Natural killer cell treated with Interleukin-12 subunit alpha and Interleukin-12 subunit beta and Interleukin-15 and Interleukin-18, amount 100 ng/mL, for 72 hours (primary cell): ENCODE measurements at places on chromosomes 13 and 19. TPM values are rescaled to one million over a fixed set of nuclear protein-coding genes. Genes with fewer than 3 reads are reported as not detected.

GJB6 gene
- 0.62 TPM for total RNA-seq

GRCh38 chr13:48000559-48001113, 437 bp downstream of the SUCLA2 start:
- peak; percentile 61 for DNase-seq

KCNRG gene
- 0.67 TPM for total RNA-seq

DNA sequence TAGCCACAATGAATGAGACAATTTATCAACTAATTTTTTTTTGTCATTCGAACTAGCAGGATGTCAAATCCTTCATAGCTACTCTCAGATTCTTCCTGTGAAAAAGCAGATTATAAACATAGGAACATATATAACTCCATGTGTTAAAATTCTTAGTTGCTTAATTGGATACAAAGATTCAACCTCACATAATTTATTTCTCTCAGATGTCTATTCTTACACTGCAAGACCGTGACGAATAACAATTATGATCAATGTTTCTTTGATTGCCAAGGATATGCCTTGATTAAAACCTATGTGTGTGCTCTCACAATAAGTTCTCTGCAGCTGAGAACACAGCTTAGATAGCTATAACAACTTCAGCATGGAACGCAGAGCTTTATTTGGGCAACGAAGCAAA, 872.7 kb downstream of the PCDH9 start:
- no peak for DNase-seq

DNA sequence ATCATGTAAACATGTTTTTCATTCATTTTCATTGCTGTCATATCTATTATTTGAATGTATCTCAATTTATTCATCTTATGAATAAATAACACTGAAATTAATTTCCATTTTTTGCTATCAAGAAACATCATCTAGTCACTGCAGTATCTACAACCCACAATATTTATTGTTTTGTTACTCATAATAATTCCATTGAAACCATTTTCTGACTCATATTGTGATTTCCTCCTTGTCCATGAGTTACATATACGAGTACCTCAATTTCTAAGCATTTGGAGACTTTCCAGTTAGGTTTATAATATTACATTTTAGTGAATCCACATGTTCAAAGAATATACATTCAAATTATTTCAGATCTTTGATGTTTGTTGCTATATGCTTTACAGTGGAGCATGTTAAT, 1524.0 kb downstream of the SLITRK1 start:
- no peak for DNase-seq

CSNK1A1L gene
- total RNA-seq: not detected

PLA2G4C gene
- total RNA-seq: 8.2 TPM
